ENCODE measurements at places on chromosomes 1 and 21.

- peaks cover 8% of the 10 kb centered on the region for H3K27me3 ChIP-seq
- H3K27ac ChIP-seq: no peak overlapping the region
- H3K4me1 ChIP-seq: peaks cover 25% of the 10 kb centered on the region
- no peaks in the 10 kb centered on the region for H3K36me3 ChIP-seq
- DNase-seq: no peak
- no peak overlapping the region for H3K4me3 ChIP-seq
These were observed 12.5 kb downstream of the KCNN3 start for GRCh38 chr1:154857441-154858215.

- H3K4me3 ChIP-seq: peak within 1 kb of the TSS; percentile 69
- H3K36me3 ChIP-seq: no peaks in the 10 kb centered on the region
- peak; percentile 90 for DNase-seq
- H3K4me1 ChIP-seq: no peaks in the 10 kb centered on the region
These were observed at the start of gene LRRC3 for GRCh38 chr21:44454747-44455523. LRRC3 (plus strand) TSS chr21:44455510; CDS start chr21:44456645, 1,135 bp downstream.

- no peak overlapping the region for H3K27ac ChIP-seq
- no peaks in the 10 kb centered on the region for H3K36me3 ChIP-seq
- no peaks in the 10 kb centered on the region for H3K4me1 ChIP-seq
- DNase-seq: no peak
These were observed 496.1 kb downstream of the PTPRU start for GRCh38 chr1:29732453-29732852.

- no peaks in the 10 kb centered on the region for H3K4me1 ChIP-seq
- H3K4me3 ChIP-seq: no peak overlapping the region
- no peaks in the 10 kb centered on the region for H3K36me3 ChIP-seq
- DNase-seq: no peak
These were observed 33.1 kb upstream of the LRRC3 start for GRCh38 chr21:44421901-44422840.

Measured in activated CD8-positive, alpha-beta T cell treated with anti-CD3 and anti-CD28 coated beads for 36 hours (primary cell).